ENCODE measurements at places on chromosomes 12 and 14.
A peak's percentile ranks its signal among the peaks of the same experiment; 100 is the strongest.

GRCh38 chr12:24489939-24490338 is 459.0 kb downstream of the BCAT1 start:
- no peak for DNase-seq

GRCh38 chr12:13900718-13901117 is 80.7 kb downstream of the GRIN2B start:
- no peak for DNase-seq

DNA sequence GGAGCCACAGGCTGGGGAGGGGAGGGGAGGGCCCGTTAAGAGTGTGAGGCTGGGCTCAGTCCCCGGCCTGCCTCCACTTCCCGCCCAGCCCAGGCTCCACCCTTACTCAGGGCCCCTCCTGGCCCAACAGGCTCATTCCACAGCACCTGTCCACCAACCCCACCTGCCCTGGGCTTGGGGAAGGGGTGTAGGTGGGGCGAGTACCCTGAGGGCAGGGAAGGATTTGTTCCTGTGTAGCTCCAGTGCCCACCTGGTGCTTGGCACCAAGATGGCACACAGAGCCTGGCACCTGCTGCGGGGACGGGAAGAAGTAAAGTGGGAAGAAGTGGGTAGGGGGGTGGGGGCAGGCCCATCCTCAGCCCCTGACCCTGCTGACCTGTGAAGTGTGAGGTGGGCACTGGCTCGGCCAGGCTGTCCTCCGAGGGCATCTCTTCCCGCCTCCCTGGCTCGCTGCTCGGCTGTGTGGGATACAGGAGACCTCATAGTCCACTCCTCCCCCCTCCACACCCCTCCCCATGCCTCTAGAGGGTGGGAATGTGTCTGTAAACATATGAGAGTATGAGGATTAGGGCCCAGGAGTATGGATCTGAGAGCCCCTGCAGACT is 35.1 kb downstream of the NCKAP5L start:
- no peak for DNase-seq

GRCh38 chr12:123888989-123889388 is 83.6 kb downstream of the CCDC92 start:
- no peak for DNase-seq

GRCh38 chr14:84477996-84478395 is 1051.9 kb upstream of the FLRT2 start:
- no peak for DNase-seq

GRCh38 chr14:83071888-83072501 is 1538.3 kb upstream of the SEL1L start:
- DNase-seq: no peak

GRCh38 chr12:14825256-14825655 is 11.3 kb upstream of the SMCO3 start:
- no peak for DNase-seq

DNA sequence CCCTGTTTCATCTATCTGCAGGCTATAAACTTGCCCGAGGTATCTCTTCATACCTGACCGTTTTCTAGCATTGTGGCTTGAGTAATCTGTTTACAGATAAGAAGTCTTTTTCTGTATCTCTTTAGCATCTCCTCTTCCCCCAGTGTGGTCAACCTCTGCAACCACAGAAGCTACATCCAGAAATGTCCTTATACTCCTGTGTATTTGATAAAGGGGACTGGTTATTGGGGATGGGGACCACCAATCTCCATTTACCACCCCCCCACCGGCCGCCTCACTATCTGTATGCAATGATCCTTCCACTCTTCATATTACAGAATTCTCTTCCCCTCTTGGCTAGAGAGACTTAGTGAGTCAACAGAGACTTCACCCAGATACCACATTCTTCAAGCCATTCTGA is 3.4 kb upstream of the RPAP3 start:
- no peak for DNase-seq

DNA sequence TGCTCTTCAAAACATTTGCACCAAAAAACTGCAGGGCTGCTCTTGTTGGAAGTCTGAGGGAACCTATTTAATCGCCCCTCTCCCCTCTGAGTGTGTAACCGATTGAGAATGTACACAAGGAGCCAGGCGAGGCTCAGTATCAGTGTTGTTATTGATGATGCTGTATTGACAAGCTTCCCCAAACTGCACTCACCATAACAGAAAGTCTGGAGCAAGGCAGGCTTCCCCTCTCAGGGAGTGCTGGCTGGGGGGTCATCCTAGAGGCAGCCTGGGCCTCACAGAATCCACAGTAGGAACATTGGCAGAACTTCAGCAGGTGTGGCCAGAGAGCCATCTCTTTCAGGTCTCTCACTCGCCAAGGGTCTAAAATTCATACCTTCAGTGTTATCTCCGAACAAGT is 58.1 kb upstream of the TUNAR start:
- no peak for DNase-seq

DNA sequence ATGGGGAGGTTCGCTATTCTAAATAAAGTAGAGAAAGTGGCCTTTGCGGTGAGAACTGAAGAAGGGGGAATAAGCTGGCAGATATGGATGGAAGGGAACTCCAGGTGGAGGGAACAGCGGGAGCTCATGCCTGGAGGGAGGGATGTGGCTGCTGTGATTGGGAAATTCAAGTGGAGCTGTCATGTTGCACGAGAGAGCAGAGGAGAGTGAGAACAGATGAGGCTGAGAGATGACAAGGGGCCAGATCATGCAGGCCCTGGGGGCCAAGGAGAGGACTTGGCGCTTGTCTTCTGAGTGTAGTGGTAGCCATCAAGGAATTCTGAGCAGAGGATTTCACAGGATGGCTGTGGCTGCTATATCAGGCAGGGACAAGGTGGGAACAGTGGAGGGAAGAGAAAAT is 35.0 kb downstream of the TGFB3 start:
- no peak for DNase-seq

DNA sequence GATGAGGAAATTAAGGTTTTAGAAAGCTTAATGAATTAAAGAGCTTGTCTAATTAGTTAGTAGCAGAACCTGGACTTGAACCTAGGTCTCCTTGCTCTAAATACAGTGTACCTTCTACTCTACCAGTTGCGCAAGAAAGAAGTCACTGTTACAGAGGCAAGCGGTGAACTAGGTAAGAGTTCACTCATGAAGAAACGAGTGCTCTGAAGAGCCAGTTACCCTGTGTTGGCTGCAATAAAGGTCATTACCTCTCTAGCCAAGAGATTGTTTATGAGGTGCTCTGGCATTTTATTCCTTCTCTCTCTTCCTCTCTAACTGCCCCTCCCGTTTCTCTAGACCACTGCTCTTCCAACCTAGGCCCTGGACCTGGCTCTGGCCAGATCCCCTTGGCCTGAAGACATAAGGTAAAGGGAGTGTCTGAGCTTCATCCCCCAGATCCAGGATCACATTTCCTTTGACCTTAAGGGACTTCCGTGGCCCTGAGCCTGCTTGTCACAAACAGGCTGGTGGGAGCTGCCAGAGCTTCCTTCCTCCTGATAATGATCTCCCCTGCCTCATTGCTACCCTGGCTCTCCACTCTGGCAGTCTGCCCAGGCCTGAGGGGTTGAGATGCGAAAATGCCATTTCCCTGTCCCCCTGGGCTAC is 1.9 kb downstream of the RNASE7 start:
- DNase-seq: peak; percentile 53

GRCh38 chr14:101109981-101110728 is 206.6 kb upstream of the RTL1 start:
- DNase-seq: peak; percentile 12

GRCh38 chr12:29176941-29177340 is 27.9 kb downstream of the FAR2 start:
- no peak for DNase-seq

- DNase-seq: no peak
Measured at GRCh38 chr14:91330856-91331255, 86.4 kb upstream of the GPR68 start.

DNA sequence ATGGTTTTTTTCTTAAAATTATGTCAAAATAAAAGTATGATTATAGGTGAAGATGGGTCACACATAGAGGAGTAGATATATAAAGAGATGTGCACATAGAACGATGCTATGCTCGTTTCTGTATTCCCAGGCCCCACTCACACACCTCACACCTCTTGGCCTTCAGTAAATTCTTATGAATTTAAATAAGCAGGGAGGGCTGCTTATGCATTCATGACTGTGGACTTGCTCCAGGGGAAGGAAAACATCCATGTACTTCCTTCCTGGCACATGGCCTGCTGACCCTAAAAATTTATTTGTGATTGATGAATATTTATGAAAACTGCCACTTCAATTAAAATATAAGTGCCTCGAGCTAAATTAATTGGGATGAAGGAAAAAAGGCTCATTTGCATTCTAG is 1306.7 kb upstream of the TMEM132C start:
- DNase-seq: no peak

- DNase-seq: no peak
Measured at GRCh38 chr12:58961906-58962305, 41.6 kb upstream of the LRIG3 start.

DNA sequence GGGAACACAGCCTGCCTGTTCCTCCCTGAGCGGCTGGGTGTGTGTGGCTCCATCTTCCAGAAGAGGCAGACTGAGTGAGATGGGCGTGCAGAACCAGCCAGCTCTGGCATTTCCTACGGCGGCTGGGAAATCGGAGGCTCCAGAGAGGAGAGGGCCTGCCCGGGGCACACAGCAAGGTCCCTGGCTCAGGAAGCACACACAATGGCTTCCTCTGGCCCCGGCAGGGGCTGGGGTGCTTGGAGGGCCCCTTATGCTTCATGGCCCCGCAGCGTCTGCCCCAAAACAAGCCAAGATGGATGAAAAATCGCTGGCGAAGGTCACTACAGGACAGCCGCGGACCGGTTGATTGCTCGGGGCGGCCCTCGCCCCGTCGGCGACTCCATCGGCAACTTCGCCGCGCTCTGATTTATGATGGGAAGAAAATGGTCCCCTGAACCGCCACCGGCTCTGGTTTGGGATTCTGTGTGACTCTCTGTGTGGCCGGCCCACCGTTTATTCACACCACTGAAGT is 191.5 kb upstream of the C14orf180 start:
- DNase-seq: no peak

DNA sequence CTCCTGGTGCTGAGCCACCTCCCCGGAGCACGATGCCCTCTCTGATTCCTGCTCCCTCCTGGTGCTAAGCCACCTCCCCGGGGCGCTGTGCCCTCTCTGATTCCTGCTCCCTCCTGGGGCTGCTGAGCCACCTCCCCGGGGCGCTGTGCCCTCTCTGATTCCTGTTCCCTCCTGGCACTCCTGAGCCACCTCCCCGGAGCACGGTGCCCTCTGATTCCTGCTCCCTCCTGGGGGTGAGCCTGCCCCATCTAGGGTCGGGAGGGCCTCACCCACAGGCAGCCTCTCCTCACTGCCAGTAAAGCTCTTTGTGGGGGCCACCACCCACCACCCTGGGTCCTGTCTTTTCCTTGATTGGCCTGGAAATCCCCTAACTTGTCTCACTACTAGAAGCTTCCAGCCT is 327.6 kb upstream of the SFSWAP start:
- DNase-seq: no peak

- peak; percentile 40 for DNase-seq
Measured at GRCh38 chr14:66495218-66496098, 9.3 kb downstream of the CCDC196 start.

GRCh38 chr14:75242546-75243273 is 35.9 kb upstream of the FOS start:
- DNase-seq: no peak

- no peak for DNase-seq
Measured at GRCh38 chr12:94855853-94856252, 147.6 kb downstream of the NDUFA12 start.

DNA sequence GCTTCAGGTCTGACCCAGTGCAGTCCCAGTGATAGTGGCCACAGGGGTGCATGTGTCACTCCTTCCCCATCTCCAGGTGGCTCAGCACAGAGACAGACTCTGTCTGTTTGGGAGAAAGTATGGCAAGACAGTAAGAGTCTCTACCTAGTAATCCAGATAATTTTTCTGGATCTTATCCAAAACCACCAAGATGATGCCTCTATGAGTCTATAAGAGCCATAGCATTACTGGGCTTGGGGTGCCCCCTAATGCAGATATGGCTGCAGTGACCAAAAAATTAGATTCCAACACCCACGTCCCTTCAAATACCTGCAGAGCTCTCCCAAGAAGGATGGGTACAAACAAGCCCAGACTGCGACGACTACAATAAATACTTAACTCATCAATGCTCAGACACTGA is 123.8 kb downstream of the GRIP1 start:
- DNase-seq: no peak

- no peak for DNase-seq
Measured at GRCh38 chr12:131982041-131982440, 32.3 kb downstream of the EP400 start.

- no peak for DNase-seq
Measured at GRCh38 chr12:69598174-69598753, 12.4 kb downstream of the LRRC10 start.

GRCh38 chr14:50533806-50534205 is 1.4 kb upstream of the MAP4K5 start:
- no peak for DNase-seq

Data from SK-N-SH (cell line).